GM12878 (cell line): ENCODE measurements at places on chromosomes 6 and 20.

GRCh38 chr20:63628246-63628975, 1.5 kb upstream of the GMEB2 start:
- peak overlapping the region; percentile 73 for H3K27ac ChIP-seq
- no peaks in the 10 kb centered on the region for H3K36me3 ChIP-seq
- peaks cover 8% of the 10 kb centered on the region for H3K4me1 ChIP-seq
- H3K4me3 ChIP-seq = peak overlapping the region; percentile 94
- peak; percentile 65 for DNase-seq
- no peaks in the 10 kb centered on the region for H3K27me3 ChIP-seq

DNA sequence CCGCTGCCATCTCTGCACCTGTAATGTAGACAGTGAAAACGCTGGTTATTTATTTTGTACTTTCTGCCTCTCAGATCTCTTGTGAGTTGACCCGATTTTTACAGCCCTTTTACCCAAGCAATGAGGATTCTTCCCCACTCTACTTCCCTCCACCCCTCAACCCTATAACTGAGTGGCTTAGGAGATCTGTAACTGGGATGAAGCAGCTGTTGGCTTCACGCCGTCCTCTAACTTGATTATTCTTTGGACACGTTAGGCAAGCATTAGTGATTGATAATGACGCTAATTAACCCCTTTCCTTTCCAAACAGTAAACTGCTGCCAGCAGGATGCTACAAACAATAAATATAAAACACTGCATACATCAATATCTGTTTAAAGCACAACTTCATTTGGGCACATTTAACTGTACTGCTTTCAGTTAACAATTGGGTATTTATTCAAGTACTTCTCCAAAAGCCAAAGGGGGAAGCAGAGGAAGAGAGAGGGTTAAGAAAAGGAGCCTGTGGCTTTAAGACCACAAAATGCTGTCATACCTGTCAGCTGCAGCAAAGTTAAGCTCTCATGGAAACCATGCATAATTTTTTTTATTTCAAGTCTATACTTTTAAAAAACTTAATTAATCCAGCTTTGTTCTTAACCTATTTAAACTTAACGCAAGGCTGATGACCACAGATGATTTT, 21.2 kb downstream of the TFAP2A start:
- no peak overlapping the region for H3K4me3 ChIP-seq
- no peaks in the 10 kb centered on the region for H3K4me1 ChIP-seq
- no peak overlapping the region for H3K27ac ChIP-seq
- no peaks in the 10 kb centered on the region for H3K36me3 ChIP-seq
- peaks cover 4% of the 10 kb centered on the region for H3K27me3 ChIP-seq

DNA sequence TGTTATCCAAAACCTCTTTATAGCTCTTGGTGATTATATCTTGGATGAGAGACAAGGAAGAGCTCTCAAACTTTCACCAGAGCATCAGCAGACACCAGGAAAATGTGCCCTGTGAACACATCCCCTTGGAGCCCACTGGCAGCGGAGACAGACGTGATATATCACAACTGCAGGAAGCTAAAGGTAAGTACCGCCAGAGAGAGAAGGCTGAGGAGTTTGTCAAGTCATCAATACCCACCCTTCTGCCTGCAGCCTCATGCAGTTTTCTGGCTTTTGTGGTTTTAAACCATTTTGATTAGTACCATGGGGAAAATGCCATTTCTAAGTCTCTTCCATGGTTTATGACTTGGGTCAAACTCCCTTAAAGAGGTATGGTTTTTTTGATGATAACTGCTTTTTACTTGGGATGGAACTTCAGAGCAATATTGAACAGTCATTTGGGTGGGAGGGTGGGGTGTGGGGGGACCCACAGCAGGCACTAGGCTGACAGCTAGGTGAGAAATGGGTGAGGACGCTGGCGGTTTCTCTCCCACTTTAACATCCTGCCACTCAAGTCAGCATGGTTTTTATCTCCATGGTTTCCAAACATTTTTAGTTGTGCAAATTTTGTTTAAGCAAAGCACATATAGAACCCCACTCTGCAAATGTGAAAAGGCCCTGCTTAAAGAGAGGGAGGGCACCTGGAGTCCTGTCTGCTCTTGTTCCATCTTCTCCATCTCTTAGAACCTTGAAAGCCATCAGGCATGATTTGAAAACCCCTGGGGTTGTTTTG, 108.4 kb downstream of the SCML4 start:
- DNase-seq = no peak
- no peaks in the 10 kb centered on the region for H3K36me3 ChIP-seq
- no peaks in the 10 kb centered on the region for H3K27me3 ChIP-seq
- H3K4me1 ChIP-seq = peaks cover 7% of the 10 kb centered on the region; the same call in 1 of the 2 replicates
- no peak overlapping the region for H3K27ac ChIP-seq

GRCh38 chr6:128512296-128512695, 8.1 kb downstream of the PTPRK start:
- DNase-seq = no peak
- H3K4me1 ChIP-seq = no peaks in the 10 kb centered on the region
- no peak overlapping the region for H3K4me3 ChIP-seq
- H3K36me3 ChIP-seq = no peaks in the 10 kb centered on the region

DNA sequence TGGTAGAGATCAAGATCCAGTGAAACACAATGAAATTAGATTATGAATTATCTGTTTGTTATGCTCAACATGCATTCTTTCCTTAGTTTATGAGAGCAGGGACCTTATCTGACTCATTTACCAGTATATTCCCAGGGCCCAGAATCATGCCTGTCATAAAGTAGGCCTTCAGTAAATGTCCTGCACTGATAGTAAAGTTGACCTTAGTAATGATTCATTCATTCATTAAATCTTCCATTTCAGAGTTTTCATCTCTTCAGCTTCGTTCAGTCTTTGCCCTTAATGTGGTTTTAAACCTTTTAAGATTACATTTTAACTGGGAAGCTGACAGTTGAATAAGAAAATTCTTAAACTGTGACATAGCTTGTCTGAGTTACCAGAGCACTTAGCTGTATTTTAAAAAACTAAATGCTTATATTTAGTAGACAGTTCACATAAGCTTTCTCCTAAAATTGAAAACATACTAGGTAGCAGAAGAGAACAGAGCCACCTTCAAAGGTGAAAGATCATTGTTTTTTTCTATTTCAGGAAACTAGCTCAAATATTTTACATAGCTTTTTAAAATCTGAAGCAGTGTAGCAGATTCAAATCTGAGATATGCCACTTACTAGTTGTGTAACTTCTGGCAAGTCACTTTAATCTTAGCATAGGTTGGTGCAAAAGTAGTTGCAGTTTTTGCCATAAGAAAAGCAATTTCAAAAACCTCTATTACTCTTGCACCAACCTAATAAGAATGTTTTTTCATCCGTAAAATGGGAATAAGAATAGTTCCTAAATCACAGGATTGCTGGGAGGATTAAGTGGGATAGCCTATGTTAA, 41.4 kb downstream of the MCM8 start:
- peaks cover 27% of the 10 kb centered on the region for H3K36me3 ChIP-seq
- H3K4me3 ChIP-seq = no peak overlapping the region
- no peak for DNase-seq
- H3K27ac ChIP-seq = no peak overlapping the region

DNA sequence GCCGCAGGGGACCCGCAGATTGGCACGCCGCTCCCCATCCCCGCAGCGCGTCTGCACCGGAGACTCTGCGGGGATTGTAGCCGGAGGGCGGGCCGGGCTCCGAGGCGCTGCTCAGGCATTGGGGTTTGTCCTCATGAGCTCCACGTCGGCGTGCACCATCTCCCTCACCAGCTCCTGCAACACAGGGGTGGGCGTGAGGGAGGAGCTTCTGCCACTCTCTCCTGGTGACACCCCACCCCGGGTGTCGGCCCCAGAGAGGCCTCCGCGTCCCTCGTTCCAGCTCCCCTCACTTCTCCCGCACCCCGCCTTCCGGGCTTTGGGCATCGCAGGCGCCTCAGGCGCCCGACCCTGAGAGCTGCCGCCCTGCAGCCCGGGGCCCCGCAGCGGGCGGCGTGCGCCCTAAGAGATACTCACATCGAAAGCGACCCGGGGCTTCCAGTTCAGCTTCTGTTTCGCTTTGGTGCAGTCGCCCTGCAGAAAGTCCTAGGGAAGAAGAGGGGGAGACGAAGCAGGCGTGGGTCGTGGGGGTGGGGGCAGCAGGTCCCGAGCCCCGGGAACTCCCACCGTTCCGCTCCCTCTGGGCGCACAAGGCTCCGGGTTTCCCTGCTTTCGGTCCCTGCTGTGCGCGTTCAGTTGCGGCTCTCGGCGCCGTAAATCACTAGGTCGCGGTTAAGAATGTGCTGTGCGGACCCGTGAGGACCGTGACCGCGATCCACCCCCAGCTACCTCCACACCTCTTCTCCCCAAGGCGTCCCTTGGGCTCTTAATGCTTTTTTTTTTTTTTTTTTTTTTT, 14.5 kb downstream of the FOXC1 start:
- peak overlapping the region; percentile 80 for H3K4me3 ChIP-seq
- DNase-seq = no peak
- no peaks in the 10 kb centered on the region for H3K36me3 ChIP-seq

DNA sequence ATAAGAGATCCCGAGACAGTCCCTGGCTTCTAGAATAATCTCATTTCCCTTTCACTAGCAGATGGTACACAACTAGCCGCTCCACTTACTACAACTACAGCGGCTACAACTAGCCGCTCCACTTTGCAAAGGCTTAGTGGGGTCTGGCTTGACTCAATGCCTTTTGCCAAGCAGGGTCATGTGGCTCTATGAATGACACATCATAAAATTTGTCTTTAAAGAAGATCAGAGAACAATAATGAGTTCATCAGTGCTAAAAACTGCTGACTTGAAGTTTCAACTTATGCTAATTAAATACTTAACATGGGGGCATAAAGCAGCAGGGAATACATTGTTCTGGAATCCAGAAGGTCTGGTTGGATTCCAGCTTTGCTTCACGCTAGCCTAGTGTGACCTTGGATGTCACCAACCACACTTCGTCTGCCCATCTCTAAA, 2.0 kb upstream of the MICAL1 start:
- H3K36me3 ChIP-seq = peaks cover 11% of the 10 kb centered on the region
- H3K27ac ChIP-seq = peak overlapping the region; percentile 75
- no peaks in the 10 kb centered on the region for H3K27me3 ChIP-seq
- no peak overlapping the region; the same call in 1 of the 2 replicates for H3K4me3 ChIP-seq

DNA sequence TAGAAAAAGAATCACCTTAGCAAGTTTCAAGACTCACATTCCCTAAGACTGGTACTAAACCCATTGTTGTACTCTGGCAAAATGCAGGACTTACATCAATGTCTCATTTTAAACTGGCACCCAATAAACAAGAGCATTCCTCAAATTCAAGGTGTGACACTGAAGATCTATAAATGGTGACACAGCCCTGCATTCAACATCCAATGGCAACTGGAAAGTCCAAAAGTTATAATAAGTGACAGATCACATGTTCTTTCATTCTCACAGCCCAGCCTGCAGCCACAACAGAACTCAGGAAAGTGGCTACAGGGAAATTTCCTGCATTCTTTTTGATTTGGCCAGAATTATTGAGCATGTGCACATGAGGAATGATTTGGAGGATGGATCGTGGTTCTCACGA, 57.5 kb downstream of the MBOAT1 start:
- no peak for DNase-seq
- H3K27me3 ChIP-seq = no peaks in the 10 kb centered on the region
- no peaks in the 10 kb centered on the region for H3K4me1 ChIP-seq
- H3K27ac ChIP-seq = no peak overlapping the region

- no peaks in the 10 kb centered on the region for H3K27me3 ChIP-seq
- H3K27ac ChIP-seq = no peak overlapping the region
- H3K36me3 ChIP-seq = no peaks in the 10 kb centered on the region
- H3K4me1 ChIP-seq = no peaks in the 10 kb centered on the region
Measured at GRCh38 chr6:148044921-148045320, 297.7 kb upstream of the SASH1 start.

DNA sequence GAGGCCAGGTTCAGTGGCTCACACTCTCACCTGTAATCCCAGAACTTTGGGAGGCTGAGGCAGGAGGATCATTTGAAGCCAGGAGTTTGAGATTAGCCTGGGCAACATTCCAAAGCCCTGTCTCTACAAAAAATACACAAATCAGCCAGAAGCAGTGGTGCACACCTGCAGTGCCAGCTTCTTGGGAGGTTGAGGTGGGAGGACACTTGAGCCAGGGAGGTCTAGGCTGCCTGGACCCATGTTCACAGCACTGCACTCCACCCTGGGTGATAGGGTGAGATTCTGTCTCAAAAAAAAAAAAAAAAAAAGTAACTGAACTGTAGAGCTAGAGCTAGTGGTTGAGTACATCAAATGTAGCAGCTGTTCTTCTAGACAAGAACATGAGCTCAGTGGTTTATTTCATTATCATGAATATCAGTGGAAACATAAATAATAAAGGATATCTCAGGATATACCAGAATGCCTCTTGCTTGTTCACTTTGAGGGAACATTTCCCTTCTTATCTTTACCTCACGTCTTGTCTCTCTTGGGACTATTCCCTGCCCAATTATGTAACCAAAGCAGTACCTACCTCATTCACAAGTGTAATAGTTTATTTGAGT, 17.6 kb downstream of the NANP start:
- no peak overlapping the region for H3K27ac ChIP-seq
- DNase-seq = no peak
- no peaks in the 10 kb centered on the region for H3K27me3 ChIP-seq
- no peaks in the 10 kb centered on the region for H3K36me3 ChIP-seq
- H3K4me3 ChIP-seq = no peak overlapping the region
- H3K4me1 ChIP-seq = no peaks in the 10 kb centered on the region

DNA sequence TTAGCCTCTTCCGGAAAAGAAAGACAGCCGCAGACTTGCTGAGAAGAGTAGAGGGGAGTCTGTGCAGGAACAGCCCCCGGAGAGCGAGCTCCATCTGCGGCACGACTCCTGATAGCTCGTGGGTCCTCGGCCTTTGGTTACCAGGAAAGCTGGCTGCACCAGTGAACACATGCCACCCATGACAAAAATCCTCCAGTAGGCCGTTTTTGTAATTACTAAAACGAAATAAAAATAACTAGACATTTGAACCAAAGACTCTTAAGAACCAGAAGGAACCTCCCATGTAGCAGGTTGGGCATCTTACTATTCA, 42.2 kb downstream of the RAMACL start:
- peaks cover 16% of the 10 kb centered on the region for H3K4me1 ChIP-seq
- H3K27me3 ChIP-seq = no peaks in the 10 kb centered on the region
- no peak for DNase-seq
- H3K27ac ChIP-seq = no peak overlapping the region
- no peak overlapping the region for H3K4me3 ChIP-seq

DNA sequence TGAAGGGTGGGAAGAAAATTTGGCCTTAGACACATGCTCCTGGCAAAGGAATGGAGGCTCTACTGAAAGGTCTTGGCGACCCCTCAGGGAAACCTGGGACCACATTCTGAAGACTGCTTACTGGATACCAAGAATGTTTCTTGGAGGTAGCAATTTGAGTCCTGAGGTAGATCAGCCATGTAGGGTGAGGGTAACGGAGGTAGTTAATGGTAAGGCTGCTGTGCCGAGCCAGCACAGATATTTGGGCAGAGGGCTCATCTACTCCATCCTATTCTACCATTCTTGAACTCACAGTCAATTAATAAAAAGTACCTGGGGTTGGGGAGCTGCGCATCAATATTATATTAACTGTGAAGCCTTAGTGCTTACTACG, 401 bp upstream of the PHF3 start:
- H3K27ac ChIP-seq = no peak overlapping the region
- no peaks in the 10 kb centered on the region for H3K36me3 ChIP-seq
- no peaks in the 10 kb centered on the region for H3K27me3 ChIP-seq
- peak overlapping the region; percentile 78 for H3K4me3 ChIP-seq

GRCh38 chr6:24968783-24969182, 33.0 kb upstream of the RIPOR2 start:
- no peak overlapping the region for H3K27ac ChIP-seq
- H3K4me1 ChIP-seq = peaks cover under 1% of the 10 kb centered on the region; the same call in 1 of the 2 replicates
- no peak overlapping the region for H3K4me3 ChIP-seq
- no peak for DNase-seq

GRCh38 chr20:54062812-54063280, 7.5 kb downstream of the BCAS1 start:
- peaks cover 29% of the 10 kb centered on the region for H3K4me1 ChIP-seq
- DNase-seq = peak; percentile 82
- no peaks in the 10 kb centered on the region for H3K27me3 ChIP-seq
- 0 out of 2 replicates have a peak overlapping the region, but pooled peaks have one; percentile 73 for H3K27ac ChIP-seq
